ENCODE measurements at places on chromosomes 1 and 21.

- DNase-seq: no peak
These were observed 169.9 kb downstream of the BRINP2 start for GRCh38 chr1:177340601-177341067.

DNA sequence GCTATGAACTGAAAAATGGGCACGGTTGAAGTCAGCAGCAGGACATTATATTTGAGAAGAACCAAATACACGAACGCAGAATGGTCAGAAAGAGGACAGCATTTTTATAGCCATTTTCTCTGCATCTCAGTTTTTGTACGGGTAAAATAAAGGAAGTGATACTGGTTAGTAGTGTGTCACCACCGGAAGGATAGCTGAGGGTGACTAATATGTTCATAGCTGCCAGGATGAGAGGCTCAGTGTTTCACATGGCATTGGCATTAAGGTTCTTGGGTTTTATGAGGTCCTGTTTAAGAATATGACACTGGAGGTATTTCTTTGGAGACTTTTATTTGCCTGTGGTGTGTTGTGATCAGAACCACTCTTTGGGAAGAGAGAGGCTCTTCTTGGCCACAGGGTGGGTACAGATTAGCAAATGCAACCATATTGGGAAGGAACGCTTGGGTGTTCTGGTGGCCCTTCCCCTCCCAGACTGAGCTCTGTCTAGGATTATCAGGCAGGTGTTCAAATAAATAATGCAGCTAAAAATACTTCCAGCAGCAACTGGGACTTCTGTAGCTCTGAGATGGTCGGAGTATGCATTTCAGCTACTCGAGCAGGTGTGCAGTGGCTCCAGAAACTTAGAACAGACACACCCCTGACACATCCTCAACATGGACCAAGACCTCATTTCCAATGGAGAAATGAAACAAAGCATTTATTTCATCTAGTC, 158.2 kb downstream of the PBX1 start:
- peak; percentile 33 for DNase-seq

DNA sequence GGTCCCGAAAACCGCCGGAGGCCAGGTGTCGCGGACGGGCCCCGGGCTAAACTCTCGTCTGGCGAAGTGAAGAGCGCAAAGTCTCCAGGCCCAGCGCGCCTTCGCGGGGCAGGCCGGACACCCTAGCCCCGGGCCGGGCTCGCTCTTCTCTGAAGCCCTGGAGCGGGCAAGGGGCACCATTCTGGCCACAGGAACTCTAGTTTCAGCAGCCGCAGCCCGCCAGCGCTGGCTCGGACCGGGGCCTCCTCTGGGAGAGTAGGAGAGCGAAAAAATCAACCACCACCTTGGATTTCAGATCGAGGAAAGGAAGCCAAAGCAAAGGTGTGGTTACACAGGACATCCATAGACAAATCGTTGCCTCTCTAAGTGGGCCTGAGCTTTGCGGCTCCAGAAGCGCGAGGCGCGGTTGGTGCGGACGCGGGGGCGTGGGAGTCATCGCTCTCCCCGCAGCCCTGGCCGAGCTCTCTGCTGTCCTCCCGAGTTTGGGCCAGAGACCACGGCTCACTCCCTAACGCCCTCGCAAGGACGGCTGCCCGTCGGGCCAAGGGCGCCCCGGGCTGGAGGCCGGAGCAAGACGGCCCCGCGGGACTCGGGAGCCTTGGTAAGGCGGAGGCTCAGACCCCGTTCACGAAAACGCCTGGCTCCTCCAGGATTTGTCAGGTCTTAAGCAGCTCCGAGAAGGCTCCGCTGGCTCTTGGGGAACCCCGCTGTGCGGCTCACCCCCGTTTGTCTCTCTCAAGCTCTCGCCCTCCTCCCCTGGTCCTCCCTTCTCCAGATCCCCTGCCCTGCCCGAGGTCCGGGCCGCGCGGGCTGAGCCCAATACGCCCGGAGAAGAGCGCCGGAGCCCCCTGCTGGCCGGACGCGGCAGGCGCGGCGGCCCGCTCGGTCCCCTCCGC, 132.9 kb upstream of the DPYD start:
- peak; percentile 84 for DNase-seq

- no peak for DNase-seq
These were observed 136.9 kb downstream of the PSMG1 start for GRCh38 chr21:39046236-39046916.

GRCh38 chr1:175225805-175226129, 33.2 kb upstream of the KIAA0040 start:
- DNase-seq: no peak

GRCh38 chr1:16181887-16182719, 26.2 kb upstream of the EPHA2 start:
- peak; percentile 92 for DNase-seq

DNA sequence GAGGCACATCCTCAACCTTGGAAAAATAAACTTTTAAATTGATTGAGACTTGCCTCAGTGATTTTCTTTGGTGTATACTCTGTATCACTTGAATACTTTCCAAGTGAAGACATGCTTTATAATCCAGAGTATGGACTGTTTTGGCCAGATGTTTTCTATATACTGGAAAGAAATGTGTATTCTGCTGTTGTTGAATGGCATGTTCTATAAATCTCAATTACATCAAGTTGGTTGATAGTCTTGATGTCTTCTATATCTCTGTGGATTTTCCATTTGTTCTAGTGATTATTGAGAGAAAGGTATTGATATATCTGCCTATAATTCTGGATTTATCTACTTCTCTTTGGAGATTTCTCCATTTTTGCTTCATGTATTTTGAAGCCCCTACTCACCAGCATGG, 37.5 kb downstream of the EBNA1BP2 start:
- DNase-seq: no peak

- peak; percentile 71 for DNase-seq
These were observed 14.4 kb downstream of the CASP9 start for GRCh38 chr1:15509586-15509985.

- no peak for DNase-seq
These were observed 4.9 kb upstream of the TRIM63 start for GRCh38 chr1:26072305-26072704.

DNA sequence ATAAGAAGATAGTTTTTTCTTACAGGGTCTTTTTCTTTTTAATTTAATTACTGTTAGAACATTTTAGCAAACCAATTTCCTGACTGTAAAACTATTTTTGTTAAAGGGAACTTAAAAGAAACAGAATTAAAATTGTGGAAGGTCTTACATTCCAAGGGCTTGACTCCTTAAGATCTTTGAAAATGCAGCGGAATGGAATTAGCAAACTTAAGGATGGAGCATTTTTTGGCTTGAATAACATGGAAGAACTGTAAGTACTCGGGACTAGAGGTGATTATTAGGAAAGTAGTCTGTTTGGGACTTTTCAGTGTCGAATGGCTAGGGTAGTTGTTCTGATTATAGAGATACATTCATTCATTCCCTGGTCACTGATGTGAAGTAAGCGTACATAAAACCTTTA, 21.5 kb downstream of the LRIG2 start:
- DNase-seq: no peak

GRCh38 chr1:19423130-19423529, 62.2 kb downstream of the CAPZB start:
- DNase-seq: no peak

DNA sequence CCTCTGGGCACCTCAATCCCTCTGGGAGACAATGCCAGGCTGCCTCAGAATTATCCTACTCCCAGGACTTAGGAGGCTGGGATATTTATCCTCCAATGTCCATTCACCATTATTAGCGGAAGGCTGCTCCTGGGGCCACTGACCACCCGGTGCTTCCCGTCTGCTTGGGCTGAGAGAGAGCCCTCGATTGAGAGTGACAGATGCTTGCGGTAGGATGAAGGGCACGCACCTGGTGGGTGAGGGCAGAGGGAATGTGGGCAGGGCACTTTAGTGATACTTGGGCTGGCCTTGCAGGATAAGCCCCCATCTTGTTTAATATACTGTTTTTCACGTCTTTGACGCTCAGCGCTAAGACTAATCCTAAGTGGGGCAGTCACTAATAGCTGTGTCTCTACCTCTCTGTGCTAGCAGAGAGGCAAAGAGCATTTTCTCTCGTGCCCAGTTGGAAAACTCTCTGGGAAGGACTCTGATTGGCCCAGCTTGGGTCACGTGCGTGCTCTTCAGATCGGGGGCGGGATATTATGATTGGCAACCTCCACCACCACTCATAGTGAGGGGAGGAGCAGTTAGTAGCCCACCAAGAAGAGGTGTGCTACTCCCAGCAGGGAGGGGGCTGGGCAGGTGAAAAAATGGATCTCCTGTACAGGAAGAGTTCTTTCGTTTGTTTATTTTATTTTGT, 10.6 kb upstream of the PARS2 start:
- DNase-seq: peak; percentile 10

DNA sequence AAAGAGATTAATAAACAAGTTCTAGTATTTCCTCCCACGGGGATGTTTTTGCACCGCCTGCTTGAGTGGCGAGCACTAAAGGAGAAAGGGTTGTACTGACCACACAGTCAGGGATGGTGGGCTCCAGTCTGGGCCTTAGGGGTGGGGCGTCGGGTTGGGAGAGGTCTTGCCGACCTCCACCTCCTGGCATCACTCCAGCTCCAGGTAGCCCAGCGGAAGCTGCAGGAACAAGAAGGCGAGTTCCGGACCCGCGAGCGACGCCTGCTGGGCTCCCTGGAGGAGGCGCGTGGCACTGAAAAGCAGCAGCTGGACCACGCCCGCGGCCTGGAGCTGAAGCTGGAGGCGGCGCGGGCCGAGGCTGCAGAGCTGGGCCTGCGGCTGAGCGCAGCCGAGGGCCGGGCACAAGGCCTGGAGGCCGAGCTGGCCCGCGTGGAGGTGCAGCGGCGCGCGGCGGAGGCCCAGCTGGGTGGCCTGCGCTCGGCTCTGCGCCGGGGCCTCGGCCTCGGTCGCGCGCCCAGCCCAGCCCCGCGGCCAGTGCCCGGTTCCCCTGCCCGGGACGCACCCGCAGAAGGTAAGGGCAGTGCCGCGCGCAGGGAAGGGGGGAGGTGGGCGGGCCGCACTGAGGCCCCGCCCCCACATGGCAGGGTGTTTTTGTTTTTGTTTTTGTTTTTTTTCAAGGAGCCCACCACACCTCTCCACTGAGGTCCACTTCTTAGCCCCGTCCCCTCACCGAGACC, 19.7 kb downstream of the MFAP2 start:
- peak; percentile 69 for DNase-seq

GRCh38 chr1:214453109-214453722, 98.2 kb downstream of the PTPN14 start:
- peak; percentile 63 for DNase-seq

- DNase-seq: no peak
These were observed 17.8 kb upstream of the SERTAD4 start for GRCh38 chr1:210214573-210215409.

DNA sequence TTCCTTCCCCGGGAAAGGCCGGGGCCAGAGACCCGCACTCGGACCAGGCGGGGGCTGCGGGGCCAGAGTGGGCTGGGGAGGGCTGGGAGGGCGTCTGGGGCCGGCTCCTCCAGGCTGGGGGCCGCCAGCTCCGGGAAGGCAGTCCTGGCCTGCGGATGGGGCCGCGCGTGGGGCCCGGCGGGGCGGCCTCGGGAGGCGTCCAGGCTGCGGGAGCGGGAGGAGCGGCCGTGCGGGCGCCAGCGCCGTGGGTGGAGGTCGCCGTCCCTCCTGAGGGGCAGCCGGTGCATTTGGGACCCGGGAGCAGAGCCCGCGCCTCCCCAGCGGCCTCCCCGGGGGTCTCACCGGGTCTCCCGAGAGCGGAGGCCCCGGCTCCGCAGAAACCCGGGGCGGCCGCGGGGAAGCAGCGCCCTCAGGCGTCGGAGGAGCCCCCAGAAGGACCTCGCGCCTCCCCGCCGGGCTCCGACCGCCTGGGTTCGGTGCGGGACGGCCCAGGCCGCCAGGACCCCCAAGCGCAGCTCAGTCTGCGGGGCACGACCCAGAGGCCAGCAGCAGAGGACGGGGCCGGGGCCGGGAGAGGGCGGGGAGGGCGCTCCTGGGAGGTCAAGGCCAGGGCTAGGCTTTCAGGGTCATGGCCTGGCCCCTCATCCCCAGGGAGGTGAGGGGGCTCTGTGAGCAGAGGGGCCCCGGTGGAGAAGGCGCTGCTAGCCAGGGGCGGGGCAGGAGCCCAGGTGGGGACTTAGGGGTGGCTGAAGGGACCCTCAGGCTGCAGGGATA, 7.2 kb upstream of the SLX9 start:
- DNase-seq: no peak

GRCh38 chr1:174942547-174943255, 57.0 kb upstream of the CACYBP start:
- no peak for DNase-seq

DNA sequence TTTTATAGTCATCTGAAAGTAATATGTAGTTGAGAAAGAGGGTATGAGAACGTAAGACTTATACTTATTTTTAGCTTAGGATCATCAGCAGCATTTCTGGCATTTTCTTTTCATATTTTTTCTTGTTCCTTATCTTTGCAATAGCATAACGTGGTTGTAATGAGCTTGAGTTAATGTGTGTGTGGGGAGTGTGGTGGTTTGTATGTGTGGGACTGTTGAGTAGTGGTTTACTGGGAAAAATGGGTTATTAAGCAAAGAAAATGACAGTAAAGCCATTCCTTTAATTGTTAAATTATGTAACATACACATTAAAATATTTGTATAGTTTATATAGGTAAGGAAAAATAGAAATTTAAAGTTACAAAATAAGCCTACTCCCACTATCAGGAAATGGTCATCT, 15.2 kb downstream of the PIP5K1A start:
- no peak for DNase-seq

GRCh38 chr1:110956586-110956985, 7.1 kb downstream of the LRIF1 start:
- no peak for DNase-seq

- DNase-seq: no peak
These were observed 40.1 kb downstream of the INAVA start for GRCh38 chr1:200934676-200935245.

- DNase-seq: peak; percentile 6
These were observed 3.7 kb upstream of the MEGF6 start for GRCh38 chr1:3614755-3615742.

DNA sequence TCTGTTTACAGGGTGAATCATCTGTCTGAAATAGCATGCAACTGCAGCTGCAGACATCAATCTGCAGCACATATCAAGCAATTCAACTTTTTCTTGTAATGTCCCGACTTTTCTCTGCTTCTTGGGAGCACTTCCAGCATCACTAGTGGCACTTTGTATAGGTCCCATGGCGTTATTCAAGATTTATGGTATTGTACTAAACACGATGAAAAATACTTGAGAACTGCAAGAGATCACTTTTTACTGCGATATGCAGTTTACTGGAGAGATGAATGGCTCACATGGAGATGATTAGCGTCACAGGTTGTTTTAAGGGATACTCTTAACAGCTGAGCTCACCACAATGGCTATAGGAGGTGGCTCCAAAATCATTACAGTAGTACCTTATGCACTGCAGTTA, 7.2 kb upstream of the SCMH1 start:
- no peak for DNase-seq

GRCh38 chr1:15953294-15953771, 22.6 kb downstream of the ZBTB17 start:
- peak; percentile 62 for DNase-seq

- DNase-seq: no peak
These were observed 14.1 kb upstream of the PLXNA2 start for GRCh38 chr1:208258277-208258676.

Measured in astrocyte of the spinal cord (primary cell).